ENCODE measurements at places on chromosomes 11 and 22. TPM values are rescaled to one million over a fixed set of nuclear protein-coding genes. Genes with fewer than 3 reads are reported as not detected.

DNA sequence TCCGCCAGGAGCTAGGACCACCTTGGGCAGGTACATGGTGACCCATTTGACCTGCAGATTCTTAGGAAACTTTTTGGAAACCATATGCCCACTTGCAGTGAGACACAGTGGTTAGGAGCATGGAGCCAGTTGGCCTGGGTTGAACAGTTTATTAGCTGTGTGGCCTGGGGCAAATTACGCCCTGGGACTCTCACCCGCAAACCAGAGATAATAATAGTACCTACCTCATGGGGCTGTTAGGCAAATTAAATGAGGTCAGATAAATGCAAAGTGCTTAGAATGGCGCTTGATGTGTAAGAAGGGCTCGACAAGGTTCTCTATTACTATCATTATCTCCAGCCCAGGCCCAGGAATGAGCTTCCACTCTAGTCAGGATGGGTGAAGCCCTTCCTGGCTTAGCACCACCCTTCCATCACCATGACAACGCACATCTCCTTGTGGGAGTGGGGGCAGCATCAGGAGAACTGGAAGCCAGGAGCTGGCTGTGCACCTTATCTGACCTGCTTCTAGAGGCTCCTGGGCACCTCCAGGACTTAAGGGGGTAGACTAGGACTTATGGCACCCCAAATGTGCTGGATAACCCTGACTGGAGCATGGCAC is 5.1 kb downstream of the SYT12 start:
- DNase-seq: no peak

- DNase-seq: peak; percentile 9
Measured at GRCh38 chr11:16392616-16393015, 36.3 kb upstream of the SOX6 start.

DNA sequence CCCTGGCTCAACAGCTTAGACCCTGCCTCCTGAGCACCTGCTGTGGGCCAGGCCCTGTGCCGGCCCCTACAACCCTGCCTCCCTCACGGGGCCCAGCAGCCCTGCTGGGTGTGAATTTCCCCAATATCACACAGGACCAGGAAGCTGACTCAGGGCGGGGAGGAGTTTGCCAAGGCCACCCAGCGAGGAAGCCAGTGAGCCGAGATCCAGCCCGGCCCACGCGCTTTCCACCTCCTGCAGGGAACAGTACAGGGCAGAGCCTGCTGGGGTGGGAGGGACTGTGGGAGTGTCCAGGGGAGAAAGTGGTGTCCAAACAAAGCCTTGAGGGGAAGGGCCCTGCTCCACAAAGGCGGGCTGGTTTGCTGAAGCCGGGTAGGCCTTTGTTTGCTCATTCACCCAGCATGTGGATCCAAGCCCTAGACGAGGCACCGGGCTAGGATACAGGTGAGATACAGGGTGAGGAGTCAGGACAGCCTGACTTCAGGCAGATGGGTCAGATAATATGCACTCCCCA is 26.8 kb downstream of the RPL3 start:
- peak; percentile 96 for DNase-seq

DNA sequence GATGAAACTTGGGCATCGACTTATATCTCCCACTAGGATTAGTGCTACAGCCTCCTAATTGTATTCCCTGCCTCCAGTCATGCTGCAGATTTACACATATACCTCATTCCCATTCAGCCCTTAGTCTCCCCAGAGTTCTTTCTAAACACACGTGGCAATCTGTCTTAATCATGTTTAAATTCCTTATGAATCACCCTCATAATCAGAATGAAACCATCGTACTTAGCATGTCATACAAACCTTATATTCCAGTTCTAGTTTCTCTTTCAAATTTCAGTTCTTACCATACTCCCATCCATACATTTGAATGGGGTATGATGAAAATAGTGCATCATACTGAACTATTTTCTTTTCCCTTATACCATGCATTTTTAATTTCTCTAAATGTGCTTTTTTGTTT is 6.0 kb upstream of the OR10A2 start:
- no peak for DNase-seq

DNA sequence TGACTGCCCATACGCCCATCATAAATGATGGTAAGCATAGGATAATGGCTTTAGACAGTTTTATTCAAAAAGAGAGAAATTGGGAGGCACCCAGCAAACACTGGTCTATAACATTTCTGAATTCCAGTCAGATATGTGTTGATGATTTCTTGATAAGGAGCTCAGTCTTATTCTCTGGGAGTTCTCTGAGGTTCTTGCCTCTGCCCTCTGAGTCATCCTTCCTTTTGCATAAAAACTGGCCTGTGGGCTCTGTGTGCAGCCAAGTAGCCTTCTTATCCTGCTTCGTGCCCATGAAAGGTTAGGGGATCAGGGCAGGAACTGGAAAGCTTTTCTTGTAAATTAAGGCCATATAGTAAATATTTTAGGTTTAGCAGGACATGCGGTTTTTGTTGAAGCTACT is 48.9 kb downstream of the FAR1 start:
- peak; percentile 75 for DNase-seq

- peak; percentile 22 for DNase-seq
Measured at GRCh38 chr22:30945653-30946052, 22.9 kb downstream of the MORC2 start.

EHF gene
- 43.7 TPM for total RNA-seq

- DNase-seq: no peak
Measured at GRCh38 chr11:26229981-26230380, 101.9 kb upstream of the ANO3 start.

DNA sequence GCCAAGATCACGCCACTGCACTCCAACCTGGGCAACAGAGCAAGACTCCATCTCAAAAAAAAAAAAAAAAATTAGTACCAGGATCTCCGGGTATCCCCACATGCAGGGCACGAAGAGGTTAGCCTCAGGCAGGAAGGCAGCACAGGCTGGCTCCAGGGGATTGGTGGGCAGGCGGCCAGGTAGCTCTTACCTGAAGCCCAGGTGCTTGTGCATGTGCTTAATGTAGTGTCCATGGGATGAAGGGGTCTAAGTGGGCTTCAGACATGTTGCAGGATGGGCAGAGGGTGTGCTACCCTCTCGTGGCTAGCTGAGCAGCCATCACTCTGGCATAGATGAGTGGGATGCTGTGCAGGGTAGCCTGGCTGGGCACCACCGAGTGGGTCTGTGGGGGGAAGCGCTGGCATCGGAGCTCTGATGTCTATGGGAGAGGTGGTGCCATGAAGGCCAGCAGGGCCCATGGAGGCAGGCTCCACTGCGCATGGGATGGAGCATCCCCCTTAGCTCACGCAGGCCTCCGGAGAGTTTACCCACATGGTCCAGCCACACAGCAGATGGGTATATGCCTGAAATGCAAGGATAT is 11.0 kb downstream of the RFPL1 start:
- no peak for DNase-seq

DNA sequence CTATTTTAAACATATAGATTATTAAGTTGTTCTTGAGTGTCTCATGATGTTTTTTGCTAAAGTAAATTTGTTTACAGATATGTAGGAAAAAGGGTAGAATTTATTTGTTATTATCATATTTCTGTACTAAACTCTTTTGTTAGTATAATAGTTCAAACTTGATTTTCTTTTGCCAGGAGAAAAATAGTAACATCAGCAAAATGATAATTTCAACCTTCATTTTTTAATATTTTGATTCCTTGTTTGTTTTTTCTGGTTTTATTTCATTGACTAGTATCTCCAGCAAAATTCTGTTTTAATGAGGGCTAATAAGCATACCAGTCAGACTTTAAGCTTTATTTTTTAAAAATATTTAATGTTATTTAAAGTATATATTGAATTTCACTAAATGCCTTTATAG is 4.0 kb downstream of the OR1S1 start:
- DNase-seq: no peak

- DNase-seq: no peak
Measured at GRCh38 chr11:73538381-73538872, 59.5 kb downstream of the FAM168A start.

DNA sequence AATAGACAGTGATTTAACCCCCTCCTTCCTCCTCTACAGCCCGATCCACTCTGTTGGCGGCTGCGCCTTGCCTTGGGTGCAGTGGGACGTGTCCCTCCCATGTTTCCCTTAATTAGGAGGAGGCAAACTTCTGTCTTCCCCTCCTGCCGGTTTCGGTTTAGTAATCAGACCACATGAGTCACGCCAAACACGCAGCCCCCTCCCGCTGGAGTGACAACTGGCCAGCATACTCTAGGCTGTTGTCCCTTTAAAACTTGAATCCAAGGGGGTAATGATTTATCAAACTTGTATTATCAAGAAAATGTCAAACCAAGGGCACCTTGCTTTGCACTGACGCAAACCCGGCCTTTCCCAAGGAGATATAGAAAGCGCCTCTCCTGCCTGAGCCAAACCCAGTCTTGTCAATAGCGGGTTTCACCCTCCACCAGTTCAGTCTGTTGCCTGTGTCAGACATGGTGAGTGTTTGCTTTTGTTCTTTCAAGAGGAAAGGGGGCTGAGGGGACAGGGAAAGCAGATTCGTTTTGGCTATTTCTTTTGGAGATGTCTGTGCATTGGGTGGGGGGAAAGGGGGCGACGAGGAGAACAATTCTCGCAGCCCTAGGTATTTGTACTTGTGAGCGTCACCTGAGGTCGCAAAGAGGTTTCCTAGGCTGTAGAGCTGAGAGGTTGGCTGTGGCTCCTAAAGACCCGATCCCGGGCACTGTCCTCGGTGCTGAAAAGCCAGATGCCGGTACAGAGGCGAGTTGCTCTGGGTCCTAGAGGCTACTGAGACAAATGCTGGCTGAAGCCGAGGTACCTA is at the start of gene SLC6A5:
Gene SLC6A5, plus strand, starts transcription at position 388 of the 799 bp plus-strand sequence. Its CDS starts 65 bp downstream, at position 453.
- peak; percentile 19 for DNase-seq

GRCh38 chr11:72975778-72976521 is 161.7 kb downstream of the ATG16L2 start:
- DNase-seq: peak; percentile 64

- DNase-seq: peak; percentile 78
Measured at GRCh38 chr11:115920092-115920461, 415.9 kb upstream of the CADM1 start.

DNA sequence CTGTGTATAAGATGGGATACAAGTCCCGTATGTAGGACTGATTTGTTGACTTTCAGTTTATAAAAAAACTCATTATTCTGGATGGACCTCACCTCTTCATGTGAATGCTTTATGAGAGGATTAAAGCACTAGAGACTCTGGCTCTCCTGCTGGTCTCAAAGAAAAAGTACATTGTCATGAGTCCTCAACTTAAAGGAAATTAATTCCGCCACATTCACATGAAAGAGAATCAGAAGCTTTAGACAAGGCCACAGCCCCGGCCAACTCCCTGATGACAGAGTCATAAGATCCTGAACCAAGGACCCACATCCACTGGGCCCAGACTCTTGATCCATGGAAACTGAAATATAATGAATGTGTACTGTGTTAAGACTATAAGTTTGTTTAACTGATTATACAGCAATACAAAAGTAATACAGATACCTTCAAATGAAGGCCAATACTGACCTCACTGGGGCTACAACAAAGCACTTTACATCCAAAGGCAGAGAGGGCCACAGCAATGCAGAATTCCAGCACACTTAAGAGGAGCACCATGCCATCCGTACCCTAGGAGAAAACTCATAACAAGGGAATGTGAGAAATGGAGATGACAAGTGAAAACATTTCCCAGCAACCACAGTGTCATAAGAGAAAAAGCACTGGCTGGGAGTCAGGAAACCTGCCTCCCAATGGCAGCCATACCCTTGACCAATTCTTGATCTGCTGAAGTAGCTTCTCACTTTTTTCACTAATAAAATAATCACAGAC is 25.4 kb upstream of the MS4A6A start:
- no peak for DNase-seq

GRCh38 chr22:27460591-27461347 is 340.8 kb downstream of the MN1 start:
- DNase-seq: no peak

USP2 gene
- total RNA-seq: 9.7 TPM

- DNase-seq: no peak
Measured at GRCh38 chr11:38282718-38283117, 1684.7 kb upstream of the RAG2 start.

DNA sequence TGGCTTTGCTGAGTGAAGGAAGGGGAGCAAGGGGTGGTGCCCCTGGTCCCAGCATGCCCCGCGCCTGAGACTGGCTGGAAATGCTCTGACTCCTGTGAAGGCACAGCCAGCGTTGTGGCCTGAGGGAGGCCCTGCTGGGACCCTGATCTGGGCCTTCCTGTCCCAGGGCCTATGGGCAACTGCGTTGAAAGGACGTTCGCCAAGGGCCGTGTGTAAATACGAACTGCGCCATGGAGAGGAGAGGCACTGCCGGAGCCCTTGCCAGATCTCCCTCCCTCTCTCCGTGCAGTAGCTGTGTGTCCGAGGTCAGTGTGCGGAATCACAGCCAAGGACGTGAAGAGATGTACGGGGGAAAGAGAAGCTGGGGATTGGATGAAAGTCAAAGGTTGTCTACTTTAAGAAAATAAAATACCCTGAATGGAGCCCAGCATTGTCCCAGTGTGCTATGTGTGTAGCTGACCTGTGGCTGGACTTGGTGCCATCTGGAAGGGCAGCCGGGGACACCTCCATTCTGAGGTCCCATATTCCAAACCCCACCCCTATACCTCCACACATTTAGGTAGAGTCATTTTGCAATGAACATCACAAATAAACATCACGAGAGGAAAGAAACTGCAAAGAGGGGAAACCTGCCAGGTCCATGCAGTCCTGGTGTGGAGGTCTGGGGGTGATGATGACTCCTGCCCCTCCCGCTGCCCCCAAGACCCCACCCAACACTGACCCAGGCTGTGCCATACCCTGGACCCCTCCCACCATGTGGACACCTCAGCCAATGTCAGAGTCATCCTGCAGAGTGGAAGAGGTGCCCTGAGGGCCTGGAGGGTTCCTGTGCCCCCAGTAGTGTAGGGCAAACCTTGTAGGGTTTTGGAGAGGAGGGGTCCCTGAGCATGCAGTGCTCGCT is 16.9 kb downstream of the RSPH14 start:
- DNase-seq: no peak

CTTN gene
- 450 TPM for total RNA-seq

CARD10 gene
- total RNA-seq: 46.0 TPM

TUBA8 gene
- total RNA-seq: 0.35 TPM

DNA sequence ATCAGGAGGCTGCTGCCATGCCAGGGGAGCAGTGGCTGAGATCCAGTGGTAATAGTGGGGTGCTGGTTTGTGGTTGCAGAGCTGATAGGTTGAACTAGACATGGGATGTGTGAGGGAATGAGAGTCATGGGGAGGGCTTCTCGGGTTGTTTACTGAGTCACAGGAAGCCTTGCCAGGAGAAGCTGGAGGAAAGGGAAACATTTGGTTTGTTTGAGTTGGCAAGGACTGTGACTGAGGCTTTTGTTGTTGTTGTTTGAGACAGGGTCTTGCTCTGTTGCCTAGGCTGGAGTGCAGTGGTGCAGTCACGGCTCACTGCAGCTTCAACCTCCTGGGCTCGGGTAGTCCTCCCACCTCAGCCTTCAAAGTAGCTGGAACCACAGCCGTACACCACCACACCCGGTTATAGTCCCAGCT is 49.3 kb downstream of the CABIN1 start:
- peak; percentile 93 for DNase-seq

MRGPRX3 gene
- total RNA-seq: not detected
